WTC11 (cell line): ENCODE measurements at places on chromosomes 13 and 19. TPM values are rescaled to one million over a fixed set of nuclear protein-coding genes. Genes with fewer than 3 reads are reported as not detected.
A peak's percentile ranks its signal among the peaks of the same experiment; 100 is the strongest.

DNA sequence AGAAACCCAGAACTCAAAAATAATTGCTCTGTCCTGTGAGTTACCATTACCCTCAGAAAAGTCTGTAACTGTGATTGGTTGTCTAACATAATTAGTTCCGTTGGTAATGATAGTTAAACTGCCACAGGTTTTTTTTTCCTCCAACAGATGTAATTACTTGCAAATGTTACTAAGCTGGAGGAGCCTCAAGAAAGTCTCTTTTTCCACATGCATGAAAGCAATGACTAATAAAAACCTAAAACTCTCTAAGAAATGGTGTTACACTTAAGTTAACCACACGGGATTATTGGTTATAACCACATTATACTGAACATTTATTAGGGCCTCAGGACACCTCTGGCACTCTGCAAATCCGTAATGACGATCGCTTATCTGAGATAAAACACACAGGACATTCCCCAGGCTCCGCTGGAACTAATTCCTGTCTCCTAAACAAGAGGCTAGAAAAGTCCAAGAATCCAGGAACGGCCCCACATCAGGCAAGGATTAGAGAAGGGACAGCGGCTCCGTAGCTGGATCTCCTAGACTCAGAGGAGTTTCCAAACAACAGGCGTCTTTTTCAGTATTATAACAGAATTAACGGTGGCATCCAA is 753 bp downstream of the ZNF235 start:
- peaks cover 8% of the 10 kb centered on the region for H3K4me1 ChIP-seq
- DNase-seq = no peak
- peaks cover 9% of the 10 kb centered on the region for H3K27me3 ChIP-seq
- peak overlapping the region; percentile 94 for H3K4me3 ChIP-seq
- peaks cover 25% of the 10 kb centered on the region for H3K36me3 ChIP-seq

DNA sequence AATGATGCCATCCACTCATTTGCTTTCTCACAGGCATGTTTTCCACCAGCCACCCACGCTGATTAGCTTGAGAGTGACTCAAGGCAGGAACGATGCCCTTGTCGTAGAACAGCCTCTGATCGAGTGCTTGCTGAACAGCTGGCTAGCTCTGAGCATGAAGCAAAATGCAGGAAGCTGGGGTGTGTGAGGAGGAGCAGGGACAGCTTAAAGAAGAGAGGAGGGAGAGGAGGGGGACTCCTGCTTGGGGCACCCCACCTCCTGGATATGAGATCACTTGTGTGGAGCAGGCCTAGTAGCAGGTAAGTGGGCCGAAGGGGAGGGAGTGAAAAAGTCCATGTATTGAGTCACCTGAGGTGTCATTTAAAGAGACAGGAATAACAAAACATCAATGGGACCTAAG is 48.8 kb downstream of the IRS2 start:
- no peak overlapping the region for H3K27ac ChIP-seq
- no peaks in the 10 kb centered on the region for H3K36me3 ChIP-seq
- no peaks in the 10 kb centered on the region for H3K27me3 ChIP-seq
- no peak overlapping the region for H3K4me3 ChIP-seq
- H3K4me1 ChIP-seq = peaks cover 7% of the 10 kb centered on the region
- no peak for DNase-seq

The OR7C1 gene
- total RNA-seq = not detected in 3 replicates

GRCh38 chr19:47020132-47020805 is 632 bp downstream of the NPAS1 start:
- DNase-seq = no peak
- H3K4me3 ChIP-seq = peak overlapping the region; percentile 65
- H3K27ac ChIP-seq = no peak overlapping the region
- H3K4me1 ChIP-seq = peaks cover 10% of the 10 kb centered on the region
- no peaks in the 10 kb centered on the region for H3K36me3 ChIP-seq

The CGB3 gene
- not detected in 3 replicates for total RNA-seq

GRCh38 chr19:751501-752341 is 809 bp downstream of the MISP start:
- no peak overlapping the region for H3K4me3 ChIP-seq
- DNase-seq = no peak
- H3K36me3 ChIP-seq = no peaks in the 10 kb centered on the region
- no peaks in the 10 kb centered on the region for H3K4me1 ChIP-seq
- H3K27ac ChIP-seq = no peak overlapping the region
- H3K27me3 ChIP-seq = no peaks in the 10 kb centered on the region; the same call in 1 of the 2 replicates

GRCh38 chr13:73324842-73325722 is 266.3 kb downstream of the KLF5 start:
- no peaks in the 10 kb centered on the region for H3K36me3 ChIP-seq
- DNase-seq = no peak
- H3K27ac ChIP-seq = no peak overlapping the region
- H3K4me1 ChIP-seq = peaks cover 20% of the 10 kb centered on the region
- H3K27me3 ChIP-seq = no peaks in the 10 kb centered on the region

DNA sequence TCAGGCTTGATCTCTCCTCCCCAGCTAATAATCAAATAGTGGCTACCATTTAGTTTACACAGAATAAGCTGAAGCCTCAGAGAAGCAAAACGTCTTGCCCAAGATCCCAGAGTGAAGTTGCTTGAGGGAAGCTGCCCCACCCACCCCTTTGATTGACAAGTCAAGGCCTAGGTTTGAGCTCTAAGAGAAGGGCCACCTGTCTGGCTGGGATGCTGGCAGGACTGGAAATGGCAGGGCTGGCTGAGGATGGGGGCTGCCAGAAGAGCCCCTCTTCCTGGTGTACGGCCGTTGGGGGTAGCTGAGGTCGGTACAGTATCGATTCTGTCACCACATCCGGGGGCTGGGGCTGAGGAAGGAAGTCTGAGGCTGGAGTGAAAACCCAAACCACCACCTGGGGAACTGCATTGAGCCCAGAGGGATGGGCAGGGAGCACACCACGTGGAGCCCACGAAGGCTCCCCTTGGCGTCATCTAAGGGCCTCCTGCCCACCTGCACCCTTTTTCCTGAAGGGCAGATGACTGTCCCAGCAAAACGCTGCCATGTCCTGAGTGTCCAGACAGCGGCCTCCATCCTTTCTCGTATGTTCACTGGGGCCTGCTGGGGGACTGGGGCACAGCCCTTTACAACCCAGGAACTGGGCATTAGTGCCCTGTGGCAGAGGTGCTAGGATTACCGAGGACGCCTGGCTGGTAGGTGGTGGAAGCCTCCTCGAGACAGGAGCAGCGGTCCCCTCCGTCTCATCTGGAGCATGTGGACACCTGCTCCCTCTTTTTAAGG is 1.4 kb upstream of the PRKD2 start:
- H3K27ac ChIP-seq = peak overlapping the region; percentile 94
- no peaks in the 10 kb centered on the region for H3K27me3 ChIP-seq
- H3K4me1 ChIP-seq = peaks cover 16% of the 10 kb centered on the region
- H3K36me3 ChIP-seq = peaks cover 11% of the 10 kb centered on the region

DNA sequence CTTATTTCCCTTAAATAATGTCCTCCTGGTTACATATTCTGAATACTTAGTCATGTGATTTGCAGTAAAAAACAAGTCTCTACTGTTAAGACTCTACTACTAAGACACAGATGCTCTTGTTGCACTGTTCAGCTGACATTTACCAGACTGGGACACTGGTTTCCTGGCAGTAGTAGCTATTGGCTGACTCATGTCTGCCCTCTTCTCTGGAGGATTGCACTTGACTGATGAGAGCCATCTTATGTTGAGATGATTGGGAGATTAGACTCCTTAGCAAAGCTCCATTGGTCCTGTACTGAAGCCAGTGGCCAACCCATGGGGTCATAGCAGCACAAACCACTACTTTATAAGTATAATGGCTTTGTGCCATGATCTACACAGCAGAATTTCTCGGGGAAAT is 1672.6 kb upstream of the PCDH20 start:
- H3K36me3 ChIP-seq = no peaks in the 10 kb centered on the region
- H3K27ac ChIP-seq = no peak overlapping the region
- peaks cover 4% of the 10 kb centered on the region for H3K4me1 ChIP-seq
- no peak overlapping the region for H3K4me3 ChIP-seq

The KLF5 gene
- total RNA-seq = 2.3 to 3.0 TPM (median 2.4 TPM) in 3 replicates

- no peaks in the 10 kb centered on the region for H3K27me3 ChIP-seq
- no peak overlapping the region for H3K27ac ChIP-seq
- H3K4me3 ChIP-seq = no peak overlapping the region
- H3K36me3 ChIP-seq = no peaks in the 10 kb centered on the region
- DNase-seq = no peak
- no peaks in the 10 kb centered on the region for H3K4me1 ChIP-seq
Observed at GRCh38 chr19:1227304-1228054, 10.3 kb downstream of the CBARP start.

GRCh38 chr19:30602661-30603350 is 230.6 kb downstream of the ZNF536 start:
- no peak for DNase-seq
- no peak overlapping the region for H3K4me3 ChIP-seq
- no peak overlapping the region for H3K27ac ChIP-seq
- peaks cover 13% of the 10 kb centered on the region for H3K4me1 ChIP-seq
- no peaks in the 10 kb centered on the region for H3K36me3 ChIP-seq
- no peaks in the 10 kb centered on the region for H3K27me3 ChIP-seq

The ANGPTL4 gene
- total RNA-seq = 1.0 to 2.7 TPM (median 2.2 TPM) in 3 replicates

GRCh38 chr13:92912629-92913028 is 314.0 kb upstream of the GPC6 start:
- H3K36me3 ChIP-seq = no peaks in the 10 kb centered on the region
- H3K4me1 ChIP-seq = no peaks in the 10 kb centered on the region
- H3K4me3 ChIP-seq = no peak overlapping the region
- H3K27me3 ChIP-seq = no peaks in the 10 kb centered on the region

The SLC1A6 gene
- 12.0 to 16.1 TPM (median 14.1 TPM) in 3 replicates for total RNA-seq

GRCh38 chr13:74066937-74067336 is 67.3 kb downstream of the KLF12 start:
- H3K27ac ChIP-seq = no peak overlapping the region
- no peaks in the 10 kb centered on the region for H3K27me3 ChIP-seq
- H3K4me1 ChIP-seq = peaks cover 10% of the 10 kb centered on the region
- H3K4me3 ChIP-seq = no peak overlapping the region
- H3K36me3 ChIP-seq = no peaks in the 10 kb centered on the region; the same call in 1 of the 2 replicates

The SLC10A2 gene
- not detected in 3 replicates for total RNA-seq

DNA sequence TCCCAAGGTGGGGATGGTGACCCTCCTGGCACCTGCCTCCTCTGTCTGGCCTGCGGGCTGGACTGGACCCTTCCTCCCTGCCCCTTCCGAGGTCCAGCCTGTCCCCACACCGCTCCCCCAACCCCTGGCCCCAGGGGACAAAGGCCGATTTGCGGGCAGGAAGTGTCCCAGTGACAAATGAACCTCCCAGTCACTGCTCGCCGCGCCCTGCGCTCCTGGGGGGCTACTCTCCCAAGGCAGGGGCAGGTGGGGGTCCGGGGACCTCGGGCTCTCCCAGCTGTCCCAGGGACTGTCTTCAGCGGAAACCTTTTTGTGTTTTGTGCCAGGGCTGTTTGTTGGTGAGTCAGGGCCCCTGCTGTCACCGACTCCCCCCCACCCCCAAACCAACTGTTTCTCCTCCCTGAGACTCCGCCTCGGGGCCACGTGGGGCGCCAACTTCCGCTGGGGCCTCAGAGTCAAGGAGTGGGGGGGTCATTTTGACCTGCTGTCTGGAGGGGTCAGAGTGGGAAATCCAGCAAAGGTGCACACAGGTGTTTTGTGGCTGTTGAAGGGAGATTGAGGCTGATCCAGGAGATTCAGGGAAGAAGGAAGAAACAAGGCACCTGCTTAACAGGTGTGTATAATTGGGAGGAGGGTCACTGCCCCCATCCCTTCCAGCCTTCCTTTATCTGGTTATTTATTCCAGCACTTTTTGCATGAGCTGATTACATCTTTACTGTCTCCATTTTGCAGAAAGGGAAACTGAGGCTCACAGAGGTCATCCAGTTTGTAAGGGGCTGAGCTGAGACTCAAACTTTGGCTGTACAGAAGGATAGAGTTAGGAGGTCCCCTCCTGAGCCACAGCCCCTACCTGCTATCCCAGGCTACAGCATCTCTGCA is 831 bp downstream of the PGPEP1 start:
- peak overlapping the region; percentile 96 for H3K27ac ChIP-seq
- H3K4me3 ChIP-seq = peak overlapping the region; percentile 79
- H3K27me3 ChIP-seq = no peaks in the 10 kb centered on the region
- peaks cover 45% of the 10 kb centered on the region for H3K4me1 ChIP-seq
- H3K36me3 ChIP-seq = peaks cover 4% of the 10 kb centered on the region; the same call in 1 of the 2 replicates
- peak; percentile 55 for DNase-seq

- H3K36me3 ChIP-seq = peaks cover 28% of the 10 kb centered on the region
- no peaks in the 10 kb centered on the region for H3K4me1 ChIP-seq
- H3K27me3 ChIP-seq = no peaks in the 10 kb centered on the region
- DNase-seq = no peak
Observed at GRCh38 chr19:45705115-45705514, 12.6 kb downstream of the QPCTL start.

DNA sequence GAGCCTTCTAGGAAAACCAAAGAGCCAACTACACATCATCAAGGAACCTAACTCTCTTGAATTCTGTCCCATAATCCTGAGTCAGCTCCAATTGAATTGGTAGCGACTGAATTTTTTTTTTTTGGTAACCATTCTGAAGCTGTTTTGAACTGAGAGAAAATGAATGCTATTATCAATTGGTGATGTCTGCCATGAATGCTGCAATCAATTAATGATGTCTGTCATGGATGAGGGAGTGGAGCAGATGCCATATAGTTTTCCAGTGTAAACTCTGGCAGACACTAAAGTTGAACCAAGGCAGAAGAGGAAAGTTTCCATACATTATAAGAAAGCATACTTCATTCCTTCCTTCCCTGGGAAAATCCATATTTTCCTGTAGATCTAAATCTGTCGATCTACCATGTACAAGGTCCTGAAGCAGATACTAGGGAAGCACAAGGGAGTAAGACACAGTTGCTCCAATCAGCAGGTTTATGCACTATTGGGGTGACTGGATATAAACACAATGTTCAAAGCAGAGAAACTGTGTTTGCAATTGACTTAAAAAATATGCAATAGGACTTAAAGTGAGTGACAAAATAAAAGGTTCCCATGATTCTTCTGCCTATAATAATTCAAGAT is 48.8 kb downstream of the MBD3L1 start:
- H3K36me3 ChIP-seq = peaks cover 40% of the 10 kb centered on the region
- no peaks in the 10 kb centered on the region for H3K4me1 ChIP-seq
- H3K27me3 ChIP-seq = peaks cover 14% of the 10 kb centered on the region; the same call in 1 of the 2 replicates
- no peak for DNase-seq

DNA sequence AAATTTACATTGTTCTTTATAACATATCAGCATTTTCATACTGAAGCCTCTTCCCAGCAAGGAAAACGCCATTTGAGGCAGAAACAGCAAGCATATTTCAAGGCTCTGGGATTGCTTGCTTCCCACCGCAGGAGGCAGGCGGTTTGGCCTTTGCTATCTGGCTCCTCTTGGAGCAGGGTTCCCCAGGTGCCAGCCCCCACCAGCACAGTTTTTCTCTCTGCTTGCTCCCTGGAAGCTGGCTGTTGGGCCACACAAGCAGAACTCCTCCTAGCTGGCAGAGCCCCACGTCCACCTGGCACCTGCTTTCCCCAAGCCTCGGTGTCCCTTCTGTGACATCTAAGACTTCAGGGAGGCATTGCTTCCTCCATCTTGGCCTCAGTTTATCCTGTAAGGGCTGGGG is 16.7 kb downstream of the GATAD2A start:
- H3K36me3 ChIP-seq = peaks cover 3% of the 10 kb centered on the region
- peaks cover 41% of the 10 kb centered on the region for H3K4me1 ChIP-seq

The GGN gene
- total RNA-seq = 2.4 to 3.1 TPM (median 2.7 TPM) in 3 replicates

GRCh38 chr13:35720290-35720689 is 243.8 kb upstream of the MAB21L1 start:
- H3K4me1 ChIP-seq = peaks cover 7% of the 10 kb centered on the region; the same call in 1 of the 2 replicates
- H3K27ac ChIP-seq = no peak overlapping the region
- no peaks in the 10 kb centered on the region for H3K27me3 ChIP-seq
- no peak for DNase-seq

The NKPD1 gene
- 0.57 to 1.1 TPM (median 0.76 TPM) in 3 replicates for total RNA-seq
